Kidney tubule cell (primary cell): ENCODE measurements at places on chromosomes 16 and 17.

GRCh38 chr17:21462237-21462636 is 86.1 kb downstream of the KCNJ12 start:
- no peak for DNase-seq

DNA sequence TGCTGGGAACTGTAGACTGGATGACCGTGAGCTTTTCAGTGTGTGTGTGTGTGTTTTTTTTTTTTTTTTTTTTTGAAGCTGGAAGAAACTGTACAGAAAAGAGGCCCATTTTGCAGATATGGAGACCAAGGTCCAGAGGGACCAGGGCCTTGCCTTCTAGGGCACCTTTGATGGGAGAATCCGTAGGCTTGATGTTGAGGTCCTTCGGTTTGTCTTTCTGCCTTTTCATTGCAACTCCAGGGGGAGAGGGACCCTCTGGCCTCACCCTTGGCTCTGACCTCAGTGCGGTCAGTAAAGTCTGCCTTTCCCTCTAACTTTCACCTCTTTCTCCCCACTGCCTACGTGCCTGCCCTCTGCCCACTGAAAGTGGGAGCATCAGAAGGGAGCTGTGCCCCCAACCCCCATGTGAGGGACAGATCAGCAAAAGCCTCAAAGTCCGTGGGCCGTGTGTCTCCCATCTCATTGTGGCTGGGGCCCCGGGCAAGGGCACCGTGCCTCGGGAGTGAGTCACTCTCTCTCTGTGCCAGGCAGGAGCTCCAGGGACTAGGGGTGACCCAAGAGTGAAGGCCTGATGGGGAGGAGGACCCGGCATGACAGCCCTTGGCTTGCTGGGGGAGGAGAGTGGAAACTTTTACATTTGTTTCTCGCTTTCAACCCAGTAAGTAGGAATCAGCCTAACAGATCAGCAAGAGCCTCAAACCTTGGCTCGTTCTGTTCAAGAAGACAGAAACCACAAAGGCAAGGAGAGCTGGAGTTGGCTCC is 123.6 kb downstream of the CMIP start:
- DNase-seq, result peak; percentile 85

DNA sequence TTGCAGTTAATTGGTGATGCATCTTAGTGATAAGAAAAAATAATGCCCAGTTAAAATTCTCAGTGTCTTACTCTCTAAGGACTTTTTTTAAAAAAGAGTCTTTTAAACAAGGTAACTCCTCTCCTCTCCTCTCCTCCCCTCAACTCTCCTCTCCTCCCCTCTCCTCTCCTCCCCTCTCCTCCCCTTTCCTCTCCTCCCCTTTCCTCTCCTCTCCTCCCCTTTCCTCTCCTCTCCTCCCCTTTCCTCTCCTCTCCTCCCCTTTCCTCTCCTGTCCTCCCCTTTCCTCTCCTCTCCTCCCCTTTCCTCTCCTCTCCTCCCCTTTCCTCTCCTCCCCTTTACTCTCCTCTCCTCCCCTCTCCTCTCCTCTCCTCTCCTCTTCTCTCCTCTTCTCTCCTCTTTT is 675.9 kb upstream of the RBFOX1 start:
- DNase-seq, result no peak

DNA sequence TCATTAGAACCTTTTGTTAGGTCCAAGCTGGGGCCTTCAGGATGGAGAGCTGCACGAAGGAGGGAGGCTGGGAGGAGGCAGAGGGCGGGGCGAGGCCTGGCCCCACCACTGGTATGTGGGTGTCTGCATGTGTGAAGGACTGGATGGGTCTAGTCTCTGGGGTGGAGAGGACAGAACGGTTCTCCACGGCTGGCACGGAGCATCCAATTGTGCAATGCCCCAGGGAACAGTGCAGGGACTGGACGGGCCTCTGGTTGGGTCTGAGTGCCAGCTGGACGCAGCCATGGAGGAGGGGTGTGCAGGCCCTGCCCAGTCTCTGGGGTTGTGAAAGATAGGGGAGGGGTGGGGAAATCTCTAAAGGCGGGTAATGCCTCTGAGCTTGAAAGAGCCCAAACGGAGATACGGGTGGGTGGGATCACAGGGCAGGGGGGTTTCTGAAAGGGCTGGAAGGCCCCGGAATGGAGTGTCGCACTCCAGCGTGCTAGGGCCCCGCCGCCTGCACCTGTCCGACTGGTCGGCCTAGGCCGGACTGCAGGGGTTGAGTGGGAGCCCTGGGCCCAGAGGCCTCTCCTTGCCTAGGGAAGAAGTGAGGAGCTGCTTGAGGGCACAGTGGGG is 1.6 kb downstream of the PPL start:
- DNase-seq, result no peak

- no peak for DNase-seq
Observed at GRCh38 chr17:68832109-68832802, 122.9 kb downstream of the ABCA8 start.

DNA sequence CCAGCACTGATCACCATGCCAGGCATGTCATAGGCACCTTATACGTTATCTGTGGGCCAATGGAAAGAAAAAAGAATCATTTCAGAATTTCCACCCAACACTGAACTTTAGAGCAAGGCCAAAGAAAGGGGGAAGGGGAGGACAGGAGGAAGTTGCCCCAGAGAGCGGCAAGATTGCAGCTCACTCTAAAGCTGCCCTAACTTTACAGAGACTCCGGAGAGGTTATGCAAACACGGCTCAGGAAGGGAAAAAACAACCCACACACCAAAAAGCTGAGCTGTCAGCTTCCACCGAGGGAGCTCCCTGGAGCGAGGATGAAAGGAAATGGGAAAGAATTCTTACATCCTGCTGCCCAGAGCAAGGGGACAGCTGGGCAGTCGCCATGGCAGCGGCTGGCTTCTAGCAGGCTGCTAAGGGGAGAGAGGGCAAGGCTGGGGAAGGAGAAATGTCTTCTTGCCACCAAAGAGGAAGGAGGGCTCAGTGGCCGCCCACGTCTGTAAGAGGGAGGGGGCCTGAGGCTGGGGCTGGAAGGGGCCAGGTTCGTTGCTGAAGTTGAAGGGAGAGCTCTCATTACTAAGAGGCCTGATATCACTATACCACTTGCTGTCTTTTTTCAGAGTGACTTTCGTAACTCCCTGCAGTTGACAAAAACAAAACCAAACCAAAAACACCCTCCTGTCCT is 18.2 kb downstream of the COTL1 start:
- peak; percentile 78 for DNase-seq

DNA sequence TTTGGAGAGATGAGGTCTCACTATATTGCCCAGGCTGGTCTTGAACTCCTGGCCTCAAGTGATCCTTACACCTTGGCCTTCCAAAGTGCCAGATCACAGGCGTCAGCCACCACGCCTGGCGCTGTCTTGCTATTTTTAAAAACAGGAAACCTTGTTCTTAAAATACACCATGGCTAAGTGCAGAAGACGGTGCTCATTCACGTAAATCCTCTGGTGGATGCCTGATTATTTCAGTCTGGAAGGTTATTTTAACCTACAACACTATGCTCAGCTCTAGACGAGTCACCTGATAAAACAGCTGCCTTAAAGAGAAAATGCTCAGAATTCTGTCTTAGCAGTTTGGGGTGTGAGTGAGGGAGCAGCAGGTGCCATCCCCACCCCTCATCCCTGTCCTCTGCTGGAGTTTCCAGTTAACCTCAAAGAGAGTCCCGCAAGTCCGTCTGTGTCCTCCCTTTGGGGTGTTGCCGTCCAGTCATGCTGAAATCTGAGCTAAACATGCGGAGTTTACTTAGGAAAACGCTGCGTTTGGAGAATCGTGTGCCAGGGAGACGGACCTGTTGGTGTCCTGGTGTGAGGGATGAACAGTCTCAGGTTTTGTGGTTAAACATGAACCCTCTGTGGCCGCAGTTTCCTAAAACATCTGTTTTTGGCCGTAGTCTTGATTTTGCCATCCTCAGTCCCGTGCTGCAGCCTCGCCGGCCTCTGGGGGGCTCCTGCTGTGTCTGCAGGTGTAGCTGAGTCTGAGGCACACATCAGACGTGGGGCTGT is 17.1 kb downstream of the SPG7 start:
- DNase-seq, result no peak

DNA sequence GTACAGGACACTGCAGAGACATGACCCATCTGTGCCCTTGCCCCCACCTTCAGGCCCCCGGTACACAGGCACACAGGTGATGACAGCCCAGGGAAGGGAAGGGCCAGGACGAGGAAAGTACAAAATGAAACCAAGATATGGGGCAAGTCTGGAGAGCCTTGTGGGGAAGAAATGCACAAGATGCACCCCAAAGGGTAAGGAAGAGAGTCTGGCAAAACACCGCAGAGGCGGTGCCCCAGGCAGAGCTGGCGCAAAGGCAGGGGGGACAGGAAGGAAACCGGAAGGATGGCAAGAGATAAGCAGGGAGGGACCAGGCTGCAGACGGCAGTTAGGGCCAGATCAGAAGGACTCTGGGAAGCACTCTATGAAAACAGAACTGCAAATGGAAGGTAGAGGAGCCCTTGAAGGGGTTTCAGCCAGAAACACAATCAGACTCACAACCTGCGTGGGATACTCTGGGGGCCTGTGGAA is 81.4 kb downstream of the SLC39A11 start:
- no peak for DNase-seq

DNA sequence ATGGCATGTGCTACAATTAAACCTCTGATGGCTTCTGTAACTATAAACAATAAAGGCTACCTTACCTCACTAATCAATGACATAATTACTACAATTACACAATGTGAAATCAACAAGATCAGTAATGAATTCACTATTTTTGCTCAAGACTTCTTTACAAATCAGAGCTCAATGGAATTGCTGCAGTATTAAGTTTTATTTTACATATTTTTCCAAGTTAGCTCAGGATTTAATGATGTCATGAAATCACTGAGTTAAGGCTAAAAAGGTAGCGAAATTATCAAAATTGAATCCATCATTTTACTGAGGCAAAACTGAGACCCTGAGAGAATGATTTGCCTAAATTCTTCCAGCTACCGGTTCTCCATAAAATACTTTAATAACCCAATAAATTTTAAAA is 21.8 kb downstream of the ABCA5 start:
- DNase-seq, result no peak

DNA sequence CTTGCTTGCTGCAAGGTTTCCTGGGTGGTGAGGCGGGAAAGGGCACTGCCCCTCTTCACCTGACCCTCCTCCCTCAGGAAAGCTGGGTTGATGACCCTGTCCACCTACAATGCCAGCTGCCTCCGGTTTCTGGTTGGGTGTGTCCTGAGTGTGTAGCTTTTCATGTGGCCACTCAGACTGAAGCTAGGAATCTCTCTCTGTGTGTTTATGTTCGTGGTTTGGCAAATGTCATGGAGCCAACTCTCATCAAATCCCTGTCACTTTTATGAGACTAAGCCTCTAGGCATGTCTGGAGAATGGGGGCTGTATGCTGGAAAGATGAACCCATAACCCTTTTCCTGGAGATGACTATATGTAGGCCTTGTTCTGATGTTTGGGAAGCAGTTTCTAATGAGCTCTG is 17.1 kb downstream of the PLEKHG4 start:
- DNase-seq, result peak; percentile 61

- DNase-seq, result no peak
Observed at GRCh38 chr16:67764158-67764667, 42.1 kb downstream of the RANBP10 start.
